ENCODE measurements at places on chromosomes 7 and 10. TPM values are rescaled to one million over a fixed set of nuclear protein-coding genes. Genes with fewer than 3 reads are reported as not detected.

The BAG3 gene
- polyA plus RNA-seq = 3.5 TPM

GRCh38 chr10:89351412-89351779, 23.6 kb downstream of the IFIT3 start:
- H3K4me3 ChIP-seq = no peak overlapping the region
- DNase-seq = no peak
- H3K36me3 ChIP-seq = no peaks in the 10 kb centered on the region
- H3K27me3 ChIP-seq = no peaks in the 10 kb centered on the region

- H3K4me1 ChIP-seq = 0 out of 2 replicates have a peak, but pooled peaks cover 2% of the 10 kb centered on the region
- H3K36me3 ChIP-seq = no peaks in the 10 kb centered on the region
- H3K27me3 ChIP-seq = no peaks in the 10 kb centered on the region
- peak; percentile 27 for DNase-seq
- no peak overlapping the region for H3K27ac ChIP-seq
- H3K4me3 ChIP-seq = no peak overlapping the region
These were observed 9.1 kb upstream of the CSGALNACT2 start for GRCh38 chr10:43128958-43129706.

- H3K27ac ChIP-seq = no peak overlapping the region
- no peaks in the 10 kb centered on the region for H3K27me3 ChIP-seq
- H3K4me3 ChIP-seq = no peak overlapping the region
- H3K36me3 ChIP-seq = no peaks in the 10 kb centered on the region
- no peaks in the 10 kb centered on the region for H3K4me1 ChIP-seq
These were observed 68.5 kb downstream of the LRRC4 start for GRCh38 chr7:127962589-127963361.

- no peaks in the 10 kb centered on the region for H3K36me3 ChIP-seq
- peaks cover 2% of the 10 kb centered on the region for H3K4me1 ChIP-seq
- H3K27ac ChIP-seq = no peak overlapping the region
- no peak overlapping the region for H3K4me3 ChIP-seq
These were observed 161.3 kb downstream of the SLIT1 start for GRCh38 chr10:97024168-97025073.

GRCh38 chr7:150668472-150668911, 17.0 kb upstream of the GIMAP2 start:
- no peaks in the 10 kb centered on the region for H3K27me3 ChIP-seq
- no peaks in the 10 kb centered on the region for H3K36me3 ChIP-seq
- H3K4me1 ChIP-seq = no peaks in the 10 kb centered on the region
- H3K27ac ChIP-seq = no peak overlapping the region

GRCh38 chr7:18467011-18467410, 28.5 kb upstream of the HDAC9 start:
- no peaks in the 10 kb centered on the region for H3K4me1 ChIP-seq
- no peak overlapping the region for H3K27ac ChIP-seq
- H3K4me3 ChIP-seq = no peak overlapping the region
- no peaks in the 10 kb centered on the region for H3K27me3 ChIP-seq
- no peaks in the 10 kb centered on the region for H3K36me3 ChIP-seq

All from H1 (cell line).